Renal cortical epithelial cell (primary cell): ENCODE measurements at places on chromosomes 7 and 10.
A peak's percentile ranks its signal among the peaks of the same experiment; 100 is the strongest.

GRCh38 chr7:98081319-98081718, 25.3 kb upstream of the LMTK2 start:
- no peak for DNase-seq

GRCh38 chr10:94383530-94383929, 18.8 kb upstream of the TBC1D12 start:
- DNase-seq = no peak

GRCh38 chr10:86825366-86825765, 68.9 kb downstream of the BMPR1A start:
- DNase-seq = no peak

- DNase-seq = no peak
These were observed 127.3 kb upstream of the ITGB1 start for GRCh38 chr10:33085313-33085833.

GRCh38 chr10:89377705-89378637, at the start of gene IFIT1B:
IFIT1B (plus strand) TSS chr10:89378056; CDS start chr10:89378136, 80 bp downstream.
- no peak for DNase-seq

DNA sequence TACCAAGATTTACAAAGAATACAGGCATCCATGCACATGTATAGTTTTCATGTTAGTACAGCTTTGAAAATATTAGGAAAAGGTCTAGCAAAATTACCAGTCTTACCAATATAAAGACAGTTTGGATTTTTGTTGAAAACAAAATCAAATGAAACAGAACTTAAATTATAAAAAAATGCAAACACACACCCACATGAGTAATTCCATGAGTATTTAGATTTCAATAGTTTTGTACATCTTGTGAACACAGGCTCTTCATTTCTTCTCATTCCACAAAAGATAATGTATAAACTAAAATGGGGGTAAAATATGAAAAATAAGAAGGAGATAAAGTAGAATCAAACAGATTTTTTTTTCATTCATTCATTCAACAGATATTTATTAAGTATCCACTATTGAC, 682.2 kb upstream of the ANKRD30A start:
- DNase-seq = no peak

DNA sequence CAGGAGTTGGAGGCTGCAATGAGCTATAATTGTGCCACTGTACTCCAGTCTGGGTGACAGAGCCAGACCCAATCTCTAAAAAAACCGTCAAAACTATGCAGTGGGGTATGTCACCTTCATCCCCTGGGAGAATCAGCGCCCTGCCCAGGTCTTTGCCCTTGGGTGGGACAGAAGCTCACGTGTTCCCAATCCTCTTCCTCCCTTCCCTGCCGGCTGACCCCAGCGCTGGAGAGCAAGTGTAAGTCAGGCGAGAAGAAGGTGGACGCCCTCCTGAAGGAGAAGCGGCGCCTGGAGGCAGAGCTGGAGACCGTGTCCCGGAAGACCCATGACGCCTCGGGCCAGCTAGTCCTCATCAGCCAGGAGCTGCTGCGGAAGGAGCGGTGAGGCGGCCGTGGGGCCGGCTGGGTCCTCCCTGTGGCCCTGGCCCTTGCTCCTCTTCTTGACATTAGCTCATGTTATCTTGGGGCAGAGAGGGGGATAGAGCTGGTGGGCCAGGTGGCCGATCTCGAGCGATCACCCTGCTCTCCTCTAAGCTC, 64.8 kb upstream of the GTF2IRD1 start:
- DNase-seq = no peak

DNA sequence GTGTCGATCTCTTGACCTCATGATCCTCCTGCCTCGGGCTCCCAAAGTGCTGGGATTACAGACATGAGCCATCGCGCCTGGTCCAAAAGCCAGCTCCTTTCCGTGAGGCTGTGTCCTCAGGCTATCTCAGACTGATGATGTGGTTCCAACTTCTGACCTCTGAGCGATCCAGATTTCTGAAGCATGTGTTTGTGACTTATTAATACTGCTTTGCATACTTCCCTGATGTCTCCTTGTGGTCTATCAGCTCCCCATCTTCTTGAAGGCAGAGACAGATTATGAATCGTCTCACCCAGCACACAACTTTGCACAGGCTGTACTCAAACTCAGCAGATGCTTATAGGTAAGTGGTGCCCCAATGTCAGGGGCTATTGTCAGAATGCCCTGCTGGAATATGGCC, 2.0 kb upstream of the PLPP4 start:
- no peak for DNase-seq

DNA sequence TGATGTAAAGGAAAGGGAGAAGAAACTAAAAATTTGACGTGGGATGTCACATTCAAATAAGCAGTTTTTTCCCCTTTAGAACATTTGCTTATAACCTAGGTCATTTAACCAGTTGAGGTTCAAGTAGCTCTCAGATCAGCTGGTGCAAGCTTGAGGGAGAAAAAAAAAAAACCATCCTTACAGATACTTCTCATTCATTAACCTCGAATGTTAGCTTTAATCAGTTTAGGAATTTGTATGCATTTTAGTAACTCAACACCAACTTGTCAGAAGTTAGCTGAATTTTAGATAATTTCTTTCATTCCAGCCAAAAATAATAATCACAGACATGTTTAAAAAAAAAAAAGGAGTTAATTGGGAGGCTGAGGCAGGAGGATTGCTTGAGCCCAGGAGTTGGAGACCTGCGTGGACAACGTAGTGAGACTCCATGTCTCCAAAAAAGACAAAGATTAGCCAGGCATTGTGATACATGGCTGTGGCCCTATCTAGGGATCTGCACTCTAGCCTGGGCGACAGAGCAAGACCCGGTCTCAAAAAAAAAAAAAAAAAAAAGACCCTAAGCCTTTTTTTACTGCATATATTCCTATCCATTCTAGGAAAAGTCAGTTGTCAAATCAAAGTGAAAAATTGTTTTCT, 46.2 kb downstream of the BMPR1A start:
- no peak for DNase-seq

GRCh38 chr10:104066945-104067344, 18.7 kb downstream of the COL17A1 start:
- DNase-seq = no peak

DNA sequence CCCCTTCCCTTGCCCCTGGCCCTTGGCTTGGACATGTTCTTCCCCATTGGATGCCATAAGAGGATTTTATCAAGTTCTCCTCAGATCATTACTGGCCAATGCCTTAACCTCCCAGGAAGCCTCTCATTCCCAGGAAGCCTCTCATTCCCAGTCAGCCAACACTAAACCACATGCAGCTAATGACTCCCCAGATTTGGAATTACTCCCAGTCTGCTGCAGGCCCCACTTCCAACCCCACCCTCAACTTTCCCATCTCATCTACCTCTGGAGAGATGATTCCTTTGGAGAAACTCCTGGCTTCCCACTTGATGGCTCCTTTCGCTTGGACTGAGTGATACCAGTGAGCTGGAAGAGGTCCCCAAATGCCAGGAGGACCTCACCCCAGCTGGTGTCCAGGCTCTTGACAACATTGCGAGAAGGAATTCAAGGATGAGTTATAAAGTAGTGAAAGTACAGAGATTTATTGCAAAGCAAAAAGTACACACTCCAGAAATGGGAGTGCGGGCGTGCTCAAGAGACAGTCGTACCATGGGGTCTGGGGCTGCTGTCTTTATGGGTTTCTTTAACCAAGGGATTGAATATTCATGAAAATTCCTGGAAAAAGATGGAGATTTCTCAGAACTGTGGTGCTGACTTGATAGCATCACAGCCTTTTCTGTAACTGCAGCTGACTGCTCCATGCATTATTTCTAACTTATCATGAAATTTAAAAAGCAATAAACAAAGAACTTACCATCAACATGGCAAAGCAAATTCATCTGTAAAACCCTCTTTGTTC, 117.2 kb upstream of the ADCY1 start:
- peak; percentile 35 for DNase-seq

DNA sequence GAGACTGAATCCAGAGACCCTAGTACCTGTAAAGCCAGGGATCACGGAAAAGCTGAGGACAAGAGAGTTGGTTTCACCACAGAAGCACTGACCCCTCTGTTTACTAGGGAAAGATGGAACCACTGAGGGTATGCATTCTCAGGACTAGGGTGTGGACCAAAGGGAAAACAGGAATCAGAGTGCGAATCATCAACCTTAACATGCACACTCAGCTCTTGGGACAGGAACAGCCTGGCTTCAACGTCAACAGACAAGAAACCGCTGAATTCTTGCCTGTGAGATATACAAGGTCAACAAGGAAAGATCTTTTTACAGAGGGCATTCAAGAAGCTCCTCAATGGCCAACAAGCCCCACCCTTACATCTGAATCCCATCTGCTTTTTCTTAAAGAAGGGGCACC, 14.9 kb downstream of the TNRC18 start:
- peak; percentile 56 for DNase-seq

GRCh38 chr7:158809596-158809995, 19.7 kb downstream of the ESYT2 start:
- peak; percentile 56 for DNase-seq

DNA sequence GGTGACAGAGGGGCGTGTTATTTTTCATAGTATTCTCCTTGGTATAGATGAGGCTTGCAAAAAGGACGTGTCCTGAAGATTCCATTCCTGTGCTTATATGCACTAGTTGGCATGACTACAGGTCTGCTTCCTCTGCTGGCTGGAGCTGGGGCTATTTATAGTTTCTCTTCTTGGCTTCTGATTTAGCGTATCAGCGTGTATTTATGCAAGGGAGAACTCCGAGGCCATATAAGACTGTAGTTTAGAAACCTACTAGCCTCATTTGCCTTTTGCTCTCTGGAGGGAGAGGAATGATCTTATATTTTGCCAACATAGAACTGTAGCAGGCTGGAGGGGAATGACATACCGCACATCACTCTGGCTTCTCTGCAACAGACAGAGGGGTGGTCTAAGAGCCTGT, 39.7 kb downstream of the CACNB2 start:
- DNase-seq = no peak

- DNase-seq = peak; percentile 91
These were observed 27.8 kb upstream of the MRPS33 start for GRCh38 chr7:141042222-141043193.

GRCh38 chr10:112605063-112605462, 158.0 kb downstream of the VTI1A start:
- DNase-seq = no peak

DNA sequence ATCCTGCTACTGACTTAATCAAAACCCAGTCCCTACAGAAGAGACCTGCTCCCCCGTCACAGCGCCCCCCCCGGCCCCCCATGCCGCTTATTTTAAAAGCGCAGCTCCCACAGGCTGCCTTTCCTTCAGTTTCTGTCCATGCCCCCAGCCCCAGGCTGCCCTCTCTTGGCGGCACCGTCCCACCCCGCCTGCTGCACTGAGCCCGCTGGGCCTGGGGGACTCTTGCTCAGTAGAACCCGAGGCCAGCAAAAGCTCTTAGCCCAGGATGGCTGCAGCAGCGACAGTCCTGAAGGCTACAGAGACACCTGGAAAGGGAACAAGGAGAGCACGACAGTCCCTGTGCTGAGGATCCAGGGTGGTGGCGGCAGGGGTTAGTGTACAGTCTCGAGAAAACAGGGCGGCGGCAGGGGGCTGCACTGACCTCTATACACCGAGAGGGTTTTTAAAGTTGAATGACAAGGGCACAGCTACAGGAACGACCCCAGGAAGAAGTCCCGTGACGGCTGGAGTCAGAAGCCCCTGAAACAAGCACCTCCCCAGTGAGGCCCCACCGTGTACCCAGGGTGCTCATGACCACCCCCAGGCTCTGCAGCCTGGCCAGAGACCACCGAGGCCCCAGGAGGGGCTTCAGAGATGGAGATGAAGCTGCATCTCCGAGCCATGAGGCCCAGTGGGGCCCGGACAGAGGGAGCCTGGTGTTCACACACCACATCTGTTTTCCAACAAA, 54.4 kb downstream of the ZRANB1 start:
- no peak for DNase-seq

DNA sequence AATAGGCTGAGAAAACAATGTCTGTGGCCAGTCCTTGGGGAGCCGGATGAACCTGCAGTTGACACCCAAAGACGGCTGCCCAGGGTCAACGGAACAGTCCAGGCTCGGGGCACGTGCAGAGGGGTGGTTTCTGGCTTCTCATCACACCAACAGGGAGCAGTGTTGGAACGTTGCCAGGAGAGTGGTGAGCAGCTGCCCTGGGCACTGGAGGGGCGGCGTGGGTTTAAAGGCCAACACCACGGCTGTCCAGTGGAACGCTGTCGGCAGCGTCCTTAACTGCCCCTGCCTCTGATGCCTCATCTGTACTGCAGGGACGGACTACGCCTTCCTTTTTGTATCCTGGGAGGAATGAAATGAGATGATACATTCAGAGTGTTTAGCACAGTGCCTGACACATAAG, 19.8 kb downstream of the JCAD start:
- no peak for DNase-seq

DNA sequence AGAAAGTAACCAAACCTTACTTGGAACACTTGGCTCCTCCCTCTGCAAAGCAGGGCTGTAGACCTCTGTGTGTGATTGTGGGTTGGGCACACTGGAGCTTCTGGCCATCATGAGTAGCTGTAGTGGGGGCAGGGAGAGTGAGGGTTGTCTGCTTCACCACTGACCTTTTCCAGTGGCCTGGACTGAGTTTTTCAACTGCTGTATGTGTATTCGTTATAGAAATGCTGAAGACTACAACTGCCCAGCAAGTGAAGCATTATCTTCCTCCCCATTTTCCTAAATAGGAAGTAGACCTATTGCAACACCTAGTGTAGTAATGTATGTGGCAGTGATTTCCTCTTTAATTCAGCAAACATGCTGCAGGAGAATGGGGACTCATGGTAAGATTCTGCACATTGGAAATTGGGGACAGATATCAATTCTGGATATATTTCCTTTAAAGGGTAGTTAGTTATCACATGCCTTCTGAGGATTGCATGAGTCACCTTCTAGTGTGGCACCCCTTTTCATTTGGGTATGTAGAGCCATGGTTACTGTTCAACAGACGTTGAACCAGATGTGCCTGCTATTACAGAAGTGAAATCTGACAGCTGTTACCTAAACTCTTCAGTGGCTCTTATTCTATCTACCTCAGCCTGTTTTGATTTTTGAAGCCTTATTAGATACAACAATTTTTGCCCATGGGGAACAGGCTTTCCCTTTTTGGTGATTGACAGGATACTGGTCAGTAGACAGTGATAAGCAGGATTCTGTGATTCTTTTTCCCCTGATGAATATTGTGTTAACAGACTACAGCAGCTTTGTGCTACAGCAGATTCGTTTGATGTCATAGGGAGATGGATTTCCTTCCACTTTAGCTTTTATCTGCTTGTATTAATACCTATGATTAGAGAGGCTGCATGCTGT, 130.9 kb downstream of the SND1 start:
- peak; percentile 38 for DNase-seq

GRCh38 chr10:48498940-48499510, 105.8 kb downstream of the ARHGAP22 start:
- DNase-seq = no peak
